ENCODE measurements at places on chromosomes 11 and 22.
A peak's percentile ranks its signal among the peaks of the same experiment; 100 is the strongest.

DNA sequence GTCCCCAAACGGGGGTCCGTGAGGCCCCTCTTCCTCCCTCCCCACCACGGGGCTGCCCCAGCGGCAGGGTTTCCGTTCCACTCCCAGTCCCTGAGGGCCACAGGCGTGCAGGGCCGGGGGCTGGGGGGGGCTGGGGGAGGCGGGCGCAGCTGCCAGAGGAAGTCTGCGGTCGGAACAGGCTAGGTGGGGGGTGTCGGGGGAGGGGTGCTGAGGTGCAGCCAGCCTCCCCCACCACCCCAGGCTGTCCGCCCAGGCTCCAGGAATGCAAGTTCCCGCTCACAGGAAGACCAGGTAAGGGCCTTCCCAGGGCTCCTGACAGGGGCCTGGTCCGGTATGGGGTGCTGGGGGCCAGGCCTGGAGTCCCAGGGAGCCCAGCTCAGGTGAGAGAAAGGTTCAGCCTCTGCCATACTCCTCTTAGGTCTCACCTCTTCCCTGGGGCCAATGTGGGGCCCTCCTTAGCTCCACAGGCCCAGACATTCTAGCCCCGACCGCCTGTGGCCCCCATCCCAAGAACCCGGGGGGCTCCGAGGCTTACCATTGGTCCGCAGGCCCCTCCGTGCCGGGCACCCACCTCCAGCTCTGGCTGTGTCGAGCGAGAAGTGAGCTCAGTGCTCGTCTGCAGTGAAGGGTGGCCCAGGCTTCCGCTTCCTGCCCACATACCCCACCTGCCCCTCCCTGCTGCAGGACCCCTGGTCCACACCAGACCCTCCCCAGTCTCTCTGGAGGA is at the start of gene PTPRCAP:
Gene PTPRCAP (minus strand): TSS at position 601 of the 727 bp plus-strand sequence. CDS start 63 bp downstream, at position 538.
- no peak for DNase-seq

DNA sequence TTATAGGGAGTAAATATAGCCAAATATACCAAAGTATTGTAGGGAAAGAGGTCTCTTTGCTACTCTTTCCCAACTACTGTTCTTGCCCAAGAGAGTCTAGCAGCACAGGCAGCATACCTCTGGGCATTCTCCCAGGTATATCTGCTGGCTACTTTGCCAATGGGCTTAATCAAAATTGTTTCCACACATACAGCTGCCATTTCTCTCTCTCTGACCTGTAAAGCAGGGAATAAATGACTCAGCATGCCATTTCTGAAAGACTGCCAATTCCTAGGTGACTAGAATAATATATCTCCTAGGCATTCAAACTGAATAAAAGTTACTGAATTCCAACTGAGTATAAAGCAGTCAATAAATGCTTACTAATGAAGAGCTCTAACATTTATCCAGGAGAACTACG is 44.6 kb downstream of the RDX start:
- no peak for DNase-seq

- peak; percentile 68 for DNase-seq
These were observed at the start of gene ZC3H7B for GRCh38 chr22:41301085-41302020. Gene ZC3H7B (plus strand): TSS chr22:41301525. CDS start chr22:41320661, 19,136 bp downstream.

GRCh38 chr22:45425101-45425500 is 11.6 kb downstream of the RIBC2 start:
- no peak for DNase-seq

GRCh38 chr11:39806652-39807051 is 1652.8 kb downstream of the LRRC4C start:
- no peak for DNase-seq

GRCh38 chr11:11898648-11899047 is 56.9 kb downstream of the USP47 start:
- no peak for DNase-seq

GRCh38 chr22:37248251-37248650 is 4.2 kb upstream of the RAC2 start:
- DNase-seq: no peak

All from stimulated activated CD4-positive, alpha-beta T cell treated with anti-CD3 and anti-CD28 coated beads, Interleukin-2, amount 100 ng/mL, for 48 hours (primary cell).